RWPE1 (cell line): ENCODE measurements at places on chromosomes 1 and 21.

GRCh38 chr1:206039046-206039973, 13.7 kb upstream of the RHEX start:
- no peak for DNase-seq

GRCh38 chr1:5765483-5765882, 226.7 kb downstream of the NPHP4 start:
- no peak for DNase-seq

- no peak for DNase-seq
Observed at GRCh38 chr1:230158415-230159291, 91.6 kb downstream of the GALNT2 start.

- DNase-seq: no peak
Observed at GRCh38 chr1:56910441-56910985, 55.3 kb downstream of the C8B start.

DNA sequence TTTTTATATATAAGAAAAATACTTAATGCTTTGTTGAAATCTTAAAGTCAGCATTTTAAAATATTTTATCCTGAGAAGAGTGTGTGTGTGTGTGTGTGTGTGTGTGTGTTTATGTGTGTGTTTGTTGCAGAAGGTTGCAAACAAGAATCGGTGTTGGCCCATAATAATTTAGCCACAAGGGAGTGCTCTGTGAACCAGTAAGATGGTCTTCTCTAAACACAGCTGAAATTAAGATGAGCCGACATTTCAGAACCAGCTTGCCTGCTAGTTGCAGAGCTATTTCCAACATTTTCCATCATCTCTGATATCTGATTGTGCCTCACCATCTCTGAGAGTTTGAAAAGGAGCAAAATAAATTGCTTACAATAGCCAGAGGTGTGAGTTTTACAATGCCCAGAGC, 158.8 kb upstream of the SGIP1 start:
- no peak for DNase-seq
